ENCODE measurements at places on chromosomes 6 and 20.

DNA sequence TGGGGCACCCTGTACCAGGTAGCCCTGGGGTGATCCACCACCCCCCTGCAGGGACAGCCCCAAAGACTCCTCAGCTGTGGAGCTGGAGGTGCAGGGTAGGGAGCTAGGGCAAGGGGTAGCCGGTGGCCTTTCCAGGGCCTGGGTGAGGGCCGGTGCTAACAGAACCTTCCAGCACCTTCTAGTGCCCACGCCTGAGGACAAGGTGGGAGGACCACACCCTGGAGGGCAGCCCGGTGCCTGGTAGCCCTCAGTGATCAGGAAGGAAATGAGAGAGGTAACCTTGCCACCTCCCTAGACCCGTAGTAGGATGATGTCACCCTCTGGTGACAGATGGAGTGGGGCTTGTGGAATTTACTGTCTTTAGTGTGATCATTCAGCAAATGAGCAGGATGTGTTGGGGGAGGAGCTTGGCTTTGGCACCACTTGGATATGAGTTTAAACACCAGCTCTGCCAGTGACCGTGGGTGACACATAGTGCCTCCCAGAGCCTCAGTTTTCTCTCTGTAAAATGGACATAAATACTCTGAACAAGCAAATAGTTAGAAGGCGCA is 187.7 kb downstream of the NFATC2 start:
- DNase-seq: no peak

DNA sequence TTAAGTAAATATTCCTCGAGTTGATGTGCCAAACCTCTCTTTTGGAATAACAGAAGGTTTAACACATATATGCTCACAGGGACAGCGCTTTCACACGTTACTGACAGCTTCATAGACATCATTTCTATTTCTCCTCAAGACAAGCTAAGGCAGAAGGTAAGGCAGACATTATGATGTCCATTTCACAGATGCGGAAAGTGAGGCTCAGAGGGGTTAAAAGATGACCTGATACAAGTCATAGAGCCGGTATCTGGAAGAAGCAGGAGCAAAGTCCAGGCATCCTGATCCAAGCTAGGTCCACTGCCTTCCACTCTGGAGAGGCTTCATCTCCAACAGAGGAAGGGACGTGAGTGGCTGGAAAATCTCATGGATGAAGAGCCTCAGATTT is 86.7 kb downstream of the FOXC1 start:
- no peak for DNase-seq

DNA sequence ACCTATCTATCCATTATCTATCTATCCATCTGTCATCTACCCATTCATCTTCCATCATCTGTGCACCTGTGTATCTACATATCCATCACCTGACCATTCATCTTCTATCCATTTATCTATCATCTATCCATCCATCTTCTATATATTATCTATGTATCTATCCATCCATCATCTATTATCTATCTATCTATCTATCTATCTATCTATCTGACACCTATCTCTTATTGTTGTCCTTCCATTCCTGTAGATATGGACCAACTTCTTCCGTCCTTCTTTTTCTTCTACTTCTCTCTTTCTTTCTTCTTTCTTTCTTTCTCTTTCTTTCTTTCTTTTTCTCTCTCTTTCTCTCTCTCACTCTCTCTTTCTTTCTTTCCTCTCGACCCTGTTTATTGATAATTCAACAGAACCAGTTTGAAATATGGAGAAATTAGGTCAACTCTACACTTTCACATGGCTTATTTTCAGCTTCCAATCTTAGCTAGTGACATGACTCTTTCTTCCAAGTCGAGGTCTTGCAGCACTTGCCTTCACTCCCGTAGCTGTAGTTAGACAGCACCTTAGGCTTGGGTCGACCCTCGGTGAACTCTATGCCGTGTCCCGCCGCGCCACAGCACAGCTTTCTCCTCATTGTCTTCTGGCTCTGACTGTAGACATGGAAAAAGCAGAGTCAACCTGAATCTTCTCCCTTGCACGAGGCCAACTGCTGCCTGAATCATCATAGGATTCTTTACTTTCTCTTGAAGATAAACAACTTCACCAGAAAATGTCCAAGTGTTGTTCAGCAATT is 110.4 kb upstream of the EXOC2 start:
- no peak for DNase-seq

GRCh38 chr6:163298079-163298830 is 116.3 kb upstream of the QKI start:
- no peak for DNase-seq

DNA sequence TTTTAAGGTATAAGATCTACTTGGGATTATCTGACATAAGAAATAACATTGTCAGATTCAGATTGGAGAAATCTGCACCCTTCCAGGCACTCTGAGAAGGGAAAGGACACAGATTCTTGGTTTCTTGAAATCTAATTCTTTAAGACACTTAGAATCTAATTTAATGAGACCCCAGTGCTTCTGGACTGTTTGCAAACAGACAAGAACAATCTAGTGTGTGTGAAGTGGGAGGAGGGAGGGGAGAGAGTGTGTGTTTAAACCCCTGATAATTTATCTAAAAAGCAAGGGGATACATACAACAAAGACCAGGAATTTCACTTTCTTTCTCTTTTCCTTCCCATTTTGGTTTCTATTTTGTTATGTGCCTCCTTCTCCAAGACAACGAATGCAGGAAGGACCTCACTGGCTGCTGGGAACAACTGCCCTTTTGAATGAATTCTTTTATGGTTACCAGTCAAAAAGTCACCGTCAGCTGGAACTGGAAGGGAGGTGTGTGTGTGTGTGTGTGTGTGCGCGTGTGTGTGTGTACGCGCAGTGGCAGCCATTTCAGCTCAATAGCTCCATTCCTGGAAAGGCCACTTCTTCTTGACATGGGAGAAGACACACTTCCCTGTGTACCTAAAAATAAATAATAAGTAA is 129.4 kb downstream of the BCAS1 start:
- peak; percentile 23 for DNase-seq

GRCh38 chr6:37141281-37142049 is 28.5 kb upstream of the PIM1 start:
- DNase-seq: no peak

DNA sequence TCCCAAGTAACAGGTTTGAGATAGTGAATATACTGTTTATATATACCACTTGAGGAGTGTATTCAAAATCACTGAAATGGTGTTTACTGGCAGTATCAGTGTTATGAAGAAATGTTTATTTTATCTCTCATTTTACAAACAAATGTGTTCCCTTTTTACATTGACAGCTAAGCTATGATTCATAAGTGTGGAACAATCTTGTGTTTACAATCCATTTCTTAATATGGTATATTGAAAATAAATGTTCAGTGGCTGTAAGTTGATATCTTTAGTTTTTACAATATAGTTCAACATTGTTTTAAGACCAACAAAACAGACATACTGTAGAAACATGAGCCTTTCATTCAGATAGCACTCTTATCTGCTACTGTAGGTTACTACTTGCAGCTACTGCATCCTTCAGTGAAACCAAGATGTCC is 14.3 kb downstream of the PHF3 start:
- DNase-seq: no peak

GRCh38 chr20:24633026-24633425 is 163.6 kb downstream of the SYNDIG1 start:
- no peak for DNase-seq

GRCh38 chr6:150535151-150535804 is 64.4 kb upstream of the PLEKHG1 start:
- DNase-seq: no peak

- DNase-seq: peak; percentile 48
Measured at GRCh38 chr20:32632461-32633354, 41.0 kb downstream of the C20orf203 start.

GRCh38 chr6:145891565-145891964 is 72.6 kb downstream of the SHPRH start:
- DNase-seq: no peak

DNA sequence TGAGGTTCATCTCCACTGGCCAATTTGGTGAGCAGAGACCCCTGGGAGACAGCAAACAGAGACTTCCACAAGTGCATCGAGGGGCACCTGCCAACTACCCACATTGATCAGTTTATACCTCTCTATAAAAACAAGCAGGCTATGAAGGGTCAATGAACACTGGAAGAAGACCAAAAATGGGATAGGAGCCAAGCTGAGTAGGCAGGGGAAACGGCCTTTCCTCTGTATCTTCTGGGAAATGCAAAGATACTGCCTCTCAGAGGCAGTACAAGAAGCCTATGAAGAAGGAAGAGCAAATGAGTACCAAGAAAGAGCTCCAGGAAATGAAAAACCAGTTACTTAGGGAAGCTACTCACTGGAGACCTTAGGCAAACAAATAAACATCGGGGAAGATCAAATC is 247.7 kb downstream of the GMDS start:
- DNase-seq: no peak

DNA sequence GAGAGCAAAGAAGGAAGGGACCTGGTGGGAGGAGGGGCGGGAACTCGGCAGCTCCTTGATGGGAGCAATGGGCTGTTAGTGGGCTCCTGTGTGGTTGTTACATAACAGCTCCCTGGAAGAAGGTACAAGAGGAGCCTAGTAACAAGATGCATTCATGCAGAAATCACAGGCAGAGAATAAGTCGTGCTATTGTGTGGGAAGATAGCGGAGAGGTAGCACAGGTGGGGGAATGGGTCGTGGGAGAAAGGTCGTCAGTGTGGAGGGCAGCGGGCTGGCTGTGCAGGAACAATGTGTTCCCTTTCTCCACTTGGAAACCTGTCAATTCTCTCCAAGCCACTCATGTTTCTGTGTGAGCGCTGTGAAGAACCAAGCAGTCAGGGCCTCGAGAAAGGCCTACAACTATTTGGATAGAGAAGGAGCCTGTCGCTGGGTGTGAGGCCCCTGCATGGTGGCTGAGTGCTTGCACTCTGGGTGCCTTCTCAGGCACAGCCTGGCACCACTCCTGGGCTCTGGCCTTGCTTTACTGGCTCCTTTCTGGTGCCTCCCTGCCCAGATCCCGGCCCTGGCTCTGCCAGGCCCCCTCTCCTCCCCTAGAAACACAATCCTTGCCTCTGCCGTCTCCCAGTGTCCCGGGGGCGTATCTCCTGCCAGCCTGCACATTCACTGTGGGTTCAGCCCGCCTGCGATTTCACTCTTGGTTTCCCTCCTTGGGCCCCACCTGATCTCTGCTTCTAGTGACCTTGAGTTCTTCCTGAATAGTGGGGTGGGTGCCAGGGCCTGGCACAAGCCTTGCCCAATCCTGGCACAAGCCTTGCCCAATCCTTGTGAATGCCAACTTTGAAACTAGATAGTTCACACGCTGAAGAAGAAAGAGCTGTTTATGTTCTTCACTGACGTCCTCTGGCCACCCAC is 7.4 kb upstream of the FGD2 start:
- DNase-seq: no peak

DNA sequence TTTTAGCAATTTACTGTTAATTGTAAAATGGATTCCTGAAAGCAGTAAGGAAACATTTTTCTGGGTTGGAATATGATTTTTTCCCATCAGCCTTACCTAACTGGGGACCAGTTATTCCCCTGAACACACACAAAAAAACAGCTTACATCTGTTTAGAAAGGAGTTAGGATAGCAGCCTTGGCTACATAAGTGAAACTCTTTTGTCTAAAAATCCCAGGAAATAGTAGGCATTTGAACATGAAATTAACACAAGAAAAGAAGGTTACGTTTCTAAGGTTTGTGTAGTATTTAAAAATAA is 696.2 kb upstream of the MARCKS start:
- DNase-seq: no peak

- no peak for DNase-seq
Measured at GRCh38 chr6:6818078-6818639, 229.6 kb downstream of the LY86 start.

- DNase-seq: no peak
Measured at GRCh38 chr6:115870464-115870863, 190.2 kb downstream of the FRK start.

GRCh38 chr20:61477451-61477861 is 225.4 kb downstream of the CDH4 start:
- DNase-seq: no peak

DNA sequence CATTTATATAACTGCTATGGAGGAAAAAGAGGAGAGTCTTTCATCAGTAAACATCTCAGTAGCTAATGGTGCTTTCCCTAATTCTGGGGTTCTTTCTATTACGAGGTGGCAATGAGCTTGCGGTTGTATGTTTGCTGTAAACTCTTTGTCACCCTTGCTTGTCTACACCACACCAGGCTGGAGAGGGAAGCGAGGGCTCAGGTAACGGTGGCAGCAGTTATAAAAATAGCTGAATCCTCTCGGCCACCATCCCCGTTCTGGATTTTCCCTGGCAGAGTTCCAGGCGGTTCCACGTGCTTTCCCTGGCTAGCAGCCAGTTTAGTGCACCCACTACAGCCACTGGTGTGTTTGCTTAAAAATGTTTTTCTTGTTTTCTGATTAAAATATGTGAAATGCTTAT is 39.0 kb downstream of the MAS1 start:
- DNase-seq: peak; percentile 46

GRCh38 chr6:110826236-110827129 is 11.2 kb upstream of the CDK19 start:
- no peak for DNase-seq

- DNase-seq: no peak
Measured at GRCh38 chr6:73236144-73236750, 11.0 kb upstream of the KHDC1L start.

- DNase-seq: no peak
Measured at GRCh38 chr6:43878823-43879495, 108.9 kb downstream of the VEGFA start.

DNA sequence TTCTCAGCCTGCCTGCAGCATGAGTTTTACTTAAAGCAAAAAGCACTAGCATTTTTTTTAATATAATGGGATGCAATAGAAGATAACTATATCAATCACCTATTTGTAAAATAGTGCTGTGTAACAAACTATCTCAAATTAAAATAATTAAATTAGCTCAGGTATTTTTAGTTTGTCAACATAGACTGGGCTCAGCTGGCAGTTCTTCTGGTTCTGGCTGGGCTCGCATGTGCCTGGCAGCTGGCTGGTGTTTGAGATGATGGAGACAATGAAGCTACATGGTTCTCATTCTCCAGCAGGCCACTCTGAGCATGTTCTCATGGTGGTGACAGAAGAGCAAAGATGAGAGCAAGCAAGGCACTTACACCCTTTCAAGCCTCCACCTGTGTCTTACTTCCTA is 181.0 kb downstream of the PLCB1 start:
- DNase-seq: no peak

DNA sequence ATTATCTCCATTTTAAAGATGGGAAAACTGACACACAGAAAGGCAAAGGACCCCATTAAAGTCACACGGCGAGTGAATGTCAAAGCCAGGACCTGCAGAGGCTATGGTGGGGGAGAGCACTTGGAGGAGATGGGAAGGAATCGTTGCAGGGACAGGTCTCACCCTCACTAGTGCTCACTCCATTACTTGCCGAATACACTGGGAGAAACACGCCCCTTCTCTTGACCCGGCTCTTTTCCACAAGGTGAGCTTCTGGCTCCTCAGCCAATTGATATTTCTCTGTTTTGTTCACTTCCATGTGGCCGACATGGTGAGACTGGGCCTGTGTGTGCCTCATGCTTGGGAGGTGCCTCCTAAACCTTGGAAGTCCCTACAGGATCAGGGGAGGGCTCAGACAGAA is 117.8 kb upstream of the KCNG1 start:
- no peak for DNase-seq

All from hematopoietic multipotent progenitor cell treated with erythropoietin and hydrocortisone succinate and interleukin-3 and kit ligand, for 8 days (in vitro differentiated cells).